ENCODE measurements at places on chromosomes 13 and 19.
A peak's percentile ranks its signal among the peaks of the same experiment; 100 is the strongest.

DNA sequence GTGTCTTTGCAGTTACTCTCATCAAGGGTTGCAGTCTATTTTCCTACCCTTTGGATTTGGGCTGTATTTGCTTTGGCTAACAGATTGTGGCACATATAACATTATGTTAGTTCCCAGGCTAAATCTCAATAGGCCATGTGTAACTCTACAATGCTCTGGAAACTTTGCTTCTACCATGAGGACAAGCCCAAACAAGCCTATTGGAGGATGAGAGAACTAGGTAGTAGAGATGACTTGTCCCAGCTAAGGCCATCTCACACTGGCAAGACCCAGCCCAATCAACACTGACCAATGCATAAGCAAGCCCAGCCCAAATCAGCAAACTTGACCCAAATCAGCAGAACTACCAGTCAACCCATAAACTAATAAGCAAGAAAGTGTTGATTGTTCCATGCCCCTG is 311.8 kb downstream of the NDFIP2 start:
- DNase-seq, result no peak

DNA sequence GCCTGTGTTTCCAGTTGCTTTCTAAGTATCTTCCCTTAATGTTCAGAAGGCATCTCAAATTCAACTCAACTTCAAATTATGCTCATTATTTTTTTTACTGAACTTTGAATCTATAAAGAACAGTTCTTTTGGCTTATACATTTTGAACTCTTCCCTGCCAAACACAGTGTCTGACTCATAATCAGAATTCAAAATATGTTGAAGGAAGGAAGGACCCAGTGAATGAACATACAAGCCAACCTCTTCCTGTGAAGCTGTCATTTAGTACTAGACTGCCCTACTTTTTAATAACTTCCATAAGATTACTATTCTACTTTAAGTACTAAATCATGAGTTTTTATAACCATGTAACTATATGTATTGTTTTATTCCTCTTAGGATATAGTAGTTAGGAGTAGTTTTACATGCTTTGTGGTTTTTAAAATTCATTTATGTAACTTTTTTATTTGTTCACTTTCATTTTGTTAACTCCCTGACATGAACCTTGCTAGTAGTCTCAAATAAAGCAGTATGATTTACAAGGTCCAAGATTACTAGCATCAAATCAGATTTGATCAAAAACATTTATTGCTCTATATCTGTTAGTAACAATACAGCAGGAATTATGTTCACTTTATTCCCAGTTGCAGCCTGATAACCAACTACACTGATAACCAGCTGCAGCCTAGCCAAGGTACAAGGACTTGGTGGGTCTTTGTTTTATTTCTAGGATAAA is 6.4 kb downstream of the NUDT15 start:
- no peak for DNase-seq

GRCh38 chr13:112740502-112741131 is 50.8 kb downstream of the ATP11A start:
- DNase-seq, result no peak

DNA sequence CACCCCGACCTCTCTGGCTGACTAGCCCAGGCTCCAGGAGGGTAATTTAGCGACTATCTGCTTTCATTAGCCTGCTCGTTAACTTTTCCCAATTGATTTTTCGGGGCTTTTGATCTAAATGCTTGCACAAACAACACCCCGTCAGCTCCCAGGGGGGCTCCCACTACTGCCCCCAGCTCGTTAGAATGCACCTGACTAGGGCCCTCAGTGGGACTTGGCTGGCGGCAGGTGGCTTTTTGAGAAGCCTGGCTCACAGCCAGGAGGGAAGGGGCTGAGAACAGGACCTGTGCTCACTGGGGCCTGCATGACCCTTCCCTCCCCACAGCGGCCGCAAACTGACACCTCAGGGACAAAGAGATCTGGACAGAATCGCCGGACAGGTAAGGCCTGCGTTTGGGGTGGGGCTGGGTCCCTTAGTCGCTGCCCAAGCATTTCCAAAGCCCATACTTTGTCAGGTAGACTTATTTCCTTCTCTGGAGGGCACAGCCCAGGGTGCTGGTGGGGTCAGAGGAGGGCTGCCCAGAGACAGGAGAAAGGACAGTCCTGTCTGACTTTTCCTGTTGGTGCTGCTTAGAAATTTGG is 7.6 kb upstream of the CD79A start:
- no peak for DNase-seq

DNA sequence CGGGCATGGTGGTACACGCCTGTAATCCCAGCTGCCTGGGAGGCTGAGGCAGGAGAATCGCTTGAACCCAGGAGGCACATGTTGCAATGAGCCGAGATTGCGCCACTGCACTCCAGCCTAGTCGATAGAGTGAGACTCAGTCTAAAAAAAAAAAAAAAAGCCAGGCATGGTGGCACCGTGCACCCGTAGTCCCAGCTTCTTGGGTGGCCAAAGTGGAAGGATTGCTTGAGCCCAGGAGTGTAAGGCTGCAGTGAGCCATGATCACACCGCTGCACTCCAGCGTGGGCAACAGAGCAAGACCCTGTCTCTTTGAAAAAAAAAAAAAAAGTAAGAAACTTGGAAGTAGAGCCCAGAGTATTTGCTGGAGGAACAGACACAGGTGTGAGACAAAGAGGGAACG is 27.7 kb downstream of the CCDC8 start:
- DNase-seq, result no peak

GRCh38 chr13:26914624-26915023 is 154.0 kb upstream of the GPR12 start:
- DNase-seq, result peak; percentile 71

GRCh38 chr19:42115219-42115618 is 17.0 kb downstream of the POU2F2 start:
- no peak for DNase-seq

- DNase-seq, result no peak
Observed at GRCh38 chr13:38900188-38900587, 90.4 kb downstream of the STOML3 start.

- DNase-seq, result peak; percentile 75
Observed at GRCh38 chr19:32976223-32976805, 4.3 kb downstream of the FAAP24 start.

- DNase-seq, result peak; percentile 77
Observed at GRCh38 chr19:11736696-11737095, 2.0 kb downstream of the ZNF823 start.

GRCh38 chr19:13149628-13150186 is 468 bp downstream of the STX10 start:
- DNase-seq, result peak; percentile 46

DNA sequence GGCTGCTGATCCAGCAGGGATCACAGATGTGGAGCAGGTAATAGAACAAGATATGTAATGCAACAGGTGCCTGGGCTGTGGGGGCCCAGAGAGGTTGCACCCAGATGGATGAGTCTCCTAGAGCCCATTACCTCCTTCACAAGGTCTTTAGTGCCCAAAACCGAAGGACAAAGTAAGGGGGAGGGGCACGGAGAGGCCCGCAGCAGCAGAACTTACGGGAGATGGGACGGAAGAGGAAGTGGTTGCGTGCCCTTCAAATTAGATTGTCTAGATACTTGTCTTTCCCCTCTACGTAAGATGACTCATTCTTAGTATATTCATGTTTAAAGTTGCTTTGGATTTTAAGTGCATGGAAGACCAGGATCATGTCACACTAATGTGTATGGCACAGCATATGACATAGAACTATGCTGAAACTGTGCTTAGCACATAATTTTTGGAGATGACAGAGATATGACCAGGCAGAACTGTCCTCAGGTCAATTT is 5.7 kb upstream of the MRPS31 start:
- DNase-seq, result peak; percentile 72

DNA sequence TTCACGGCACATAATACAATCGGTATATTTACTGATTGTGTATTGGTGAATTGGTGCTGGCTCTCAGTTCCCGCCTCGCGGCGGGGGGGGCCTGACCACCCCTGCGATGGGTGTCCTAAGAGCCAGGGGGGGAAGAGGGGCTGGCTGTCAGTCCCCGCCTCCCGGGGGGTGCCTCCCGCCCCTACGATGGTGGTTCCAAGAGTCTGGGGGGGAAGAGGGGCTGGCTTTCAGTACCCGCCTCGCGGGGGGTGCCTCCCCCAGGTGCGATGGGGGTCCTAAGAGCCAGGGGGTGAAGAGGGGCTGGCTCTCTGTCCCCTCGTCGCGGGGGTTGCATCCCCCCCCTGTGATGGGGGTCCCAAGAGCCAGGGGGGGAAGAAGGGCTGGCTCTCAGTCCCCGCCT is 2321.8 kb upstream of the PCDH20 start:
- no peak for DNase-seq

- DNase-seq, result no peak
Observed at GRCh38 chr13:38826182-38826813, 139.4 kb downstream of the FREM2 start.

- DNase-seq, result no peak
Observed at GRCh38 chr13:44074611-44075010, 194.9 kb downstream of the LACC1 start.

DNA sequence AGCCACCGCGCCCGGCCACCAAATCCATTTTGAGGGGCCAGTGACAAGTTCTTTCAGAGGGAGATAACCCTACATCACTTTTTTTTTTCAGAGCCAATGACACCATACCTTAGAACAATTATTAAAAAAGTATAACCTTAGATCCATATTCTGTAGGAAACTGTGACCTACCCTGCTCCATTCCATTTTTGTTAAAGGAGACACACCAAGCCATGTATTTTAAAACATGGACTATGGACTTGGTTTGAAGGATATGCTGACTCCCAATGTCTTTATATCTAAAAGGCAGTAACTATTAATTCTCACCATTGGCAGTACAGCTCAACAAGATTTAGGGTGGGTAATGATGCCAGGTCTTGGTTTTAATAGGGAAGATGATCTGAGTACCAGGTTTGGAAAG is 1.1 kb downstream of the GSK3A start:
- no peak for DNase-seq

- peak; percentile 80 for DNase-seq
Observed at GRCh38 chr19:18021121-18021755, 13.3 kb downstream of the ARRDC2 start.

- DNase-seq, result no peak
Observed at GRCh38 chr19:49971991-49972411, 11.0 kb upstream of the SIGLEC11 start.

GRCh38 chr19:28297036-28297435 is 915.9 kb downstream of the UQCRFS1 start:
- DNase-seq, result no peak

DNA sequence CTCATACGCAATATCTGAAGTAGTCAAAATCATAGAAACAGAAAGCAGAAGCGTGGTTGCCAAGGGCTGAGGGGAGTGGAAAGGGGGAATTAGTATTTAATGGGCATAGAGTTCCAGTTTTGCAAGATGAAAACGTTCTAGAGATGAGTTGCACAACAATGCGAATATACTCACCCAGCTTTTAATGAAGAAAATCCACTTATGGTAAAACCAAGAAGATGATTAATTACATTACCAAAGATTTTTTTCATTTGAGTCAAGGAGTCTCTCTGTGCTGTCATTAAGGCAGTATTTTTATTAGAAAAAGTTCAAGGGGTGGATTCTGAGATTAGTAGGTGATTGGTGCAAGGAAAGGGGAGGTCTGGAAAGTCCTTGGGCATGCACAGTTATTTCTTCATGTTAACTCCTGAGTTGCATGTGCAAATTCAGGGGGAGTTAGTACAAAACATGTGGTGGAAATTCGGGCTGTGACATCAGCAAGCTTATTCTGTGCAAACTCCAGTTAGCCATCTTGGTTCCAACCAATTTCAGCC is 6.9 kb upstream of the CBY2 start:
- no peak for DNase-seq

DNA sequence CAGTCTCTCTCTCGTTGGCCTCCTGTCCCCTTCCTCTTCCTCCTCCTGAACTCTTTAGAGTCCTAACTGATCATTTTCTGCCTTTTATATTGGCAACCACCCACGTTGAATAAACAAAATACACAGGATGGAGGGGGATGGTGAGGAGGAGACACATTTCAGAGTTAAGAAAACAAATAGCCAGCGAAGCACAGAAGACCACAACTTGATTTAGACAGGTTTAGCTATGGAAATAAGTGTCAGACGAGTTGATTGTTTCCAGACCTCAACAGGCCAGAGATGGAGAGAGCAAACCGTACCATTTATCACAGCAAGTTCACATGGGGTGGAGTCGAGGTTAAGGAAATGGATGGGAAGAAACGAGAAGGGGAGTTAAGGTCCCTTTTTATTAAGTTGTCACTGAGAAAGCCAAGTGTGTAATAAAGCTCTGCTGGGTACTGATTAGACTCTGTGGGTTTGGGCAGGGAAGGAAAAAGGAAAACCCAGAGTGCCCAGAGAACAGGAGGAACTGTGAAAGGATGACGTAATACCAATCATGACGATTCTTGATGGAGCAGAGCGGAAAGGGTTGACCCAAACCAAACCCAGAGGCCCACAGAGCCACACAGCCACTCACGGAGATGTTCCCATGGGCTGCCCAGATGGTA is 11.1 kb upstream of the SERP2 start:
- peak; percentile 81 for DNase-seq

- DNase-seq, result no peak
Observed at GRCh38 chr13:28218679-28219078, 80.3 kb downstream of the PAN3 start.

DNA sequence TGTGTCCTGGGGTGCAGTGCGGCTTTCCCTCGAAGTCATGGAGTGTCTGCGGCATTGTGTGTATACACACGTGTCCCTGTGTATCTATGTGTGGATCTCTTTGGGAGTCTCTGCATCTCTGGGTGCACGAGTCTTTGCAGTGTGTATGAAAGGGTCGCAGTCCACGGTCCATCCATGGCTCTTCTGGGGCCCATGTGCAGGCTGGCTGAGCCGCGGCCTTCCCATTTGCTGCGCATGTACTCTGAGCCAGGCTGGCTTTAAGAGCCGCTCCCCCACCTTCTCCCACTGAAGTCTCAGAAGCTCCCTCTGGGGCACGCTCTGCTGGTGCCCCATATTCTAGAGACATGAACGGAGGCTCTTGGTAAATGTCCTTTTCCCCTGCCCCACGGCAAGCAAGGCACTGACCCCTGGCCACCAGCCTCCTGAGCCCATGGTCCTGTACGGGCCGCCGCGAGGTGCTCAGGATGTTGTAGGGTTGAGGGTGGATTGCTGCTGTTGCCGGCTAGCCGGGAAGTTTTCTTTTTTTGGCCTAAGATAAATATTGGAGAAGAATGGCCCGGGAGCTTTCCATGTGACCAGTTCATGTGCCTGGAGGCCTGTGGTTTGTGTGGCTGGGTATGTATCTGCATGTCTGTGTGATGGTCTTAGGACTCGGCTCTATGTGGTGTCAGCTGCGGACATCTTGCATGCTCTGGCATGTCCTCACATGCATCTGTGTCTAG is 31.9 kb downstream of the PAK4 start:
- DNase-seq, result no peak

DNA sequence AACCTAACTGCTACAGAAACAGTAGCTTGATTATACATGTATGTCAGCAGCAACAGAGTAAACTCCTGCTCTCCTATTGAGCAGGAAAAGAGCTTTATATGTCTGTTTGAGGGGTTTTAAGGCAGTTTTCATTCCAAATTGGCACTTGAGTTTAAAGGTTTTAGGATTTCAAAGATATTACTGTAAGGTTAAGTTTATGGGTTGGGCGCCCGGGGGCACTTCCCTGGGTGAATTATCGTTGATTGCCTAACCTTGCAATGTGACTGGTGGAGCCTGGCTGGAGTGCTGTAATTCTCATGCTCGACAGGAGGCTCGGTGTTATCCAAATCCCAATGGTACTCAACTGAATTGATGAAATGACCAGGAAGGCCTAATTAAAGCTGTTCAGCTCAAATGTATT is 1586.1 kb downstream of the OLFM4 start:
- DNase-seq, result no peak

- DNase-seq, result no peak
Observed at GRCh38 chr19:17739121-17739875, 12.0 kb upstream of the FCHO1 start.
